Activated T-helper 17 cell treated with anti-CD3 and anti-CD28 coated beads, Interleukin-2, amount 50 U/mL, for 72 hours (primary cell): ENCODE measurements at places on chromosomes 12 and 14. TPM values are rescaled to one million over a fixed set of nuclear protein-coding genes. Genes with fewer than 3 reads are reported as not detected.

- ATAC-seq, result no peak
These were observed 10.2 kb upstream of the EDDM3B start for GRCh38 chr14:20757965-20758364.

DNA sequence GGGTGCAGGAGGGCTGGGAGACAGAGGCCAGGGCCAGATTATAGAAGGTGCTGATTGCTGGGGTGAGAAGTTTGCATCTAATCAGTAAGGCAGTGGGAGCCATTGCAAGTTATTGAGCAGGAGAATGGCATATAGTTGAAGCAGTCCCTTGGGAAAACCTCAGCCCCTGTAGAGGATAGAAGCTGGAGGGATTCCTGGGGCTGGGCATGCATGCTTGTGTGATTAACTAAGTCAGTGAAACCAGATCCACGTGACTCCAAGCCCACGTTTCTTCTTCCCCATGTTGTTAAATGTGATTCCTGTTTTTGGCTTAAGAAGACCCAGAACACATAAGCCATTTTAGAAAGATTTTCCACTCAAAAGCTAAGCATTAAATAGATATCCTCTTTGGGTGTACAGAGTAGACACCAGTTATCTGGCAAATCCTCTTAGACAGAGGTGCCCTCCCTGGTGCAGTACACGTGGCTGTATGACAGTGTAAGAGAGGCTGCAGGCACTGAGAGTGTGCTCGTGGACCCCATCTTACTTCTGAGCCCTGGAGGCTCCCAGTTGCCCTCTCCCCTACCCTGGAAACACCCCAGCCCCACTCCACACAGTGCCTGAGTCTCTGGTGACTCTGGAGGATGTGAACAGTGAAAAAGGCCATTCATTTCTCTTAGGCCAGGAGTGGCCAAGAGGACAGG is 3.2 kb downstream of the C14orf132 start:
- no peak for ATAC-seq

GRCh38 chr12:82507686-82508085 is 149.4 kb downstream of the METTL25 start:
- no peak for ATAC-seq

Gene UBE2N
- total RNA-seq, result 252 TPM

Gene PLD4
- not detected for total RNA-seq

Gene TWF1
- total RNA-seq, result 12.7 TPM

Gene CLMN
- total RNA-seq, result 5.3 TPM

Gene PTGER2
- total RNA-seq, result 10.3 TPM

Gene EPYC
- total RNA-seq, result not detected
